ENCODE measurements at places on chromosomes 13 and 19. TPM values are rescaled to one million over a fixed set of nuclear protein-coding genes. Genes with fewer than 3 reads are reported as not detected.

- no peaks in the 10 kb centered on the region for H3K27me3 ChIP-seq
- no peak overlapping the region for H3K27ac ChIP-seq
- H3K4me3 ChIP-seq, result no peak overlapping the region
- no peak for DNase-seq
- peaks cover 6% of the 10 kb centered on the region for H3K36me3 ChIP-seq
Observed at GRCh38 chr13:114099191-114099590, 33.2 kb downstream of the RASA3 start.

Gene CYP4F11
- total RNA-seq, result not detected

GRCh38 chr13:105920370-105920769 lies 615.1 kb downstream of the EFNB2 start:
- H3K36me3 ChIP-seq, result no peaks in the 10 kb centered on the region
- no peak overlapping the region for H3K4me3 ChIP-seq
- no peaks in the 10 kb centered on the region for H3K4me1 ChIP-seq
- peaks cover 9% of the 10 kb centered on the region for H3K27me3 ChIP-seq
- no peak for DNase-seq
- no peak overlapping the region for H3K27ac ChIP-seq

GRCh38 chr19:6450166-6450565 lies 9.4 kb downstream of the SLC25A23 start:
- H3K27me3 ChIP-seq, result no peaks in the 10 kb centered on the region
- peaks cover 15% of the 10 kb centered on the region for H3K36me3 ChIP-seq
- H3K4me1 ChIP-seq, result no peaks in the 10 kb centered on the region
- no peak overlapping the region for H3K4me3 ChIP-seq
- DNase-seq, result no peak

DNA sequence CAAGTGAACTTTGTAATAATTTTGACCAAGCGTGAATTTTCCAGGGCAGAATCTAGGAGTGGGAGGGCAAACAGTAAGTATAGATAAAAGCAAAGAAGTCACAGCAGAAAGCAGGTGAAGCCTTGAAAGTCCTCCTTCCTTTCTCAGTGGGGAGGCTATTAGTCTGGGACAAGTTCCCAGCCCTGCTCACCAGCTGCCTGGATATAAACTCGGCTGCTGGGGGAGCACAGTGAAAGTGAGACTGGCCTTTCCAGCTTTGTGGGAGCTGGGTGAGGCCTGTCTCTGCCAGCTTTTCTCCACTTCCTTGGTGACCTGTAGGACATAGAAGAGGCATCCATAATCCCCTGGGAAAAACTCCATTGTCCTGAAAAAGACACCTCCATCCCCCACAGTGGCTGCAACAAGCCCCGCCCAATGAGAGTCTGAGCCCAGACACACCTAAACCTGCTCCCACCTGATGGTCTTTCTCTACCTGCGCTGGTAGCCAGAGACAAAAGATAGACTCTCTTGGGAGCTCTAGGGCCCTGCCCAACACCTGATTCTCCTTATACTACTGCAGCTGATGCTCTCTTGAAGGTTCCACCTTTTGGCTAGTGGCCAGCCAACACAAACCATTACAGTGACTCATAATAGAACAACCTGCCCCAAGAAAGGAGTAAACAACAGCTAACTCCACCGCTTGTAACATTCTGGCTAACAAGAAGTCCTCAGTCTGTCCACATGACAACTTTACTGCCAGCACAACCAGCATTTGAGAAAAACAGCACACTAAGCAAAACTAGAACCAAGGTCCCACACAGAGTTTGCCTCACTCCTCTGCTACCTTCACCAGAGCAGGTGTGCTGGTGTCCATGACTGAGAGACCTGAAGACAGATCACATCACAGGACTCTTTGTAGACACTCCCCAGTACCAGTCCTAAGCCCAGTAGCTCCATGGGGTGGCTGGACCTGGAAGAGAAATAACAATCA lies 252.2 kb upstream of the SLITRK6 start:
- H3K4me1 ChIP-seq, result no peaks in the 10 kb centered on the region
- no peak overlapping the region for H3K4me3 ChIP-seq
- no peak overlapping the region for H3K27ac ChIP-seq
- H3K27me3 ChIP-seq, result no peaks in the 10 kb centered on the region
- DNase-seq, result no peak

Gene HIPK4
- 0.19 TPM for total RNA-seq

- no peaks in the 10 kb centered on the region for H3K36me3 ChIP-seq
- H3K27me3 ChIP-seq, result no peaks in the 10 kb centered on the region
- no peaks in the 10 kb centered on the region for H3K4me1 ChIP-seq
- no peak overlapping the region for H3K27ac ChIP-seq
- no peak for DNase-seq
Observed at GRCh38 chr13:27495551-27495950, 45.2 kb upstream of the MTIF3 start.

- H3K4me3 ChIP-seq, result no peak overlapping the region
- no peak for DNase-seq
- peaks cover 2% of the 10 kb centered on the region for H3K36me3 ChIP-seq
- H3K27ac ChIP-seq, result no peak overlapping the region
- H3K4me1 ChIP-seq, result peaks cover 22% of the 10 kb centered on the region
Observed at GRCh38 chr19:46783670-46784069, 4.7 kb downstream of the SLC1A5 start.

GRCh38 chr13:88196106-88196505 lies 524.9 kb downstream of the SLITRK5 start:
- no peaks in the 10 kb centered on the region for H3K4me1 ChIP-seq
- H3K36me3 ChIP-seq, result peaks cover 8% of the 10 kb centered on the region
- no peaks in the 10 kb centered on the region for H3K27me3 ChIP-seq
- H3K4me3 ChIP-seq, result no peak overlapping the region
- H3K27ac ChIP-seq, result no peak overlapping the region
- no peak for DNase-seq

DNA sequence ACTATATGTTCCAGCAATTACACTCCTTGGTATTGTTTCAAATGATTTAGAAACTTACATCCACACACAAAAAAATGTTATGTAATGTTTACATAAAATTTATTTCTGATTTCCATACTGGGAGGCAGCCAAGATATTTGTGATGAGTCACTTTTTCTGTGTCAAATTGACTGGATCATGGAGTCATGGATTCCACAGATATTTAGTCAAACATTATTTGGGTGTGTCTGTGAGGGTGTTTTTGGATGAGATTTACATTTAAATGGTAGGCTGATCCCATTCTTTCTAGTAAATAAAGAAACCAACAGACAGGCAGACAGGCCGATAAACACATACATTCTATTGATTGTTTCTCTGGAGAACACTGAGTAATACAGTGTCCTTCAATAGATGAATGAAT lies 562.8 kb downstream of the SLITRK6 start:
- no peaks in the 10 kb centered on the region for H3K27me3 ChIP-seq
- H3K4me1 ChIP-seq, result no peaks in the 10 kb centered on the region
- no peak overlapping the region for H3K4me3 ChIP-seq
- H3K36me3 ChIP-seq, result no peaks in the 10 kb centered on the region

GRCh38 chr13:85186356-85187045 lies 612.7 kb downstream of the SLITRK6 start:
- H3K4me1 ChIP-seq, result no peaks in the 10 kb centered on the region
- H3K27me3 ChIP-seq, result no peaks in the 10 kb centered on the region
- H3K4me3 ChIP-seq, result no peak overlapping the region
- H3K36me3 ChIP-seq, result no peaks in the 10 kb centered on the region
- H3K27ac ChIP-seq, result no peak overlapping the region
- no peak for DNase-seq

DNA sequence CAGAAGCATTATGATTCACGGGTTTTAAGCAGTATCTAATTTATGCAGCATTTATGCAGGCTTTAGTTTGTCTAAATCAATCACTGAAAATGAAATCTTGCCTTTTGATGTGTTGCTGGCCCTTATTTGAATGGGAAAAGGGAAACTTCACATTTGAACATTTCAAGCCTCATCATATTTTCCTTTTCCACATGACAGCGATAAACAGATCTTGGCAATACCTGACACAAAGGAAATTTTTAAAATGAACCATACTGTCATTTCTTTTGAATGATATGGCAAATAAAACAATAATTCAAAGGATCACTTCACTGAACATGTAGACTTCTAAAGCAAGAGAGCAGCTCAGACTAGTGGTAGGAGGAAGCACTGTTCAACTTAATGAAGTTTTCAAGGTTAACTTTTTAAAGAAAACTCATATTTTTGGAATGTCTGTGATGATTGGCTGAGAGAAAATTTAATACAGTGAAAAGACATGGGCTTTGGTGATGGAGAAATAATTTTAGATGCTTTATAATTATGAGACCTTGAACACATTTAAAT lies 198.1 kb downstream of the OXGR1 start:
- H3K27me3 ChIP-seq, result no peaks in the 10 kb centered on the region
- no peaks in the 10 kb centered on the region for H3K36me3 ChIP-seq

Gene ZNF71
- 9.3 TPM for total RNA-seq
